ENCODE measurements at places on chromosomes 2 and 18. TPM values are rescaled to one million over a fixed set of nuclear protein-coding genes. Genes with fewer than 3 reads are reported as not detected.

Gene CCDC150
- 14.6 TPM for total RNA-seq

Gene SAG
- not detected for total RNA-seq

Gene PAX8
- 0.16 TPM for total RNA-seq

Gene NAT8
- not detected for total RNA-seq

Gene CERKL
- total RNA-seq, result not detected

Gene GLI2
- total RNA-seq, result under 0.01 TPM

Gene UGT1A8
- total RNA-seq, result not detected

Gene SERPINB13
- not detected for total RNA-seq

Gene RASGRP3
- 92.1 TPM for total RNA-seq

Gene RAB3GAP1
- 43.1 TPM for total RNA-seq

Gene AKAIN1
- not detected for total RNA-seq

Gene MAPK4
- total RNA-seq, result not detected
